ENCODE measurements at places on chromosomes 1 and 21. TPM values are rescaled to one million over a fixed set of nuclear protein-coding genes. Genes with fewer than 3 reads are reported as not detected.

Gene WNT2B
- total RNA-seq: 6.1 TPM

Gene TMEM240
- 2.4 TPM for total RNA-seq

Gene FCRL3
- not detected for total RNA-seq

Gene ALPL
- total RNA-seq: 3.8 TPM

Gene ABCA4
- 2.2 TPM for total RNA-seq

Gene IPO13
- 25.4 TPM for total RNA-seq

Gene KRTAP11-1
- not detected for total RNA-seq

Gene CA14
- total RNA-seq: 9.1 TPM

Gene TRIM58
- total RNA-seq: 2.5 TPM

Gene OR2L8
- total RNA-seq: not detected

Gene ARHGEF16
- 7.6 TPM for total RNA-seq

Gene SDC3
- 26.0 TPM for total RNA-seq

Gene ADCY10
- total RNA-seq: 0.21 TPM

Gene RIMKLA
- 1.4 TPM for total RNA-seq

Gene ESPN
- 3.8 TPM for total RNA-seq

Gene CHI3L2
- 5.0 TPM for total RNA-seq

Gene PDC
- total RNA-seq: not detected
